Mucosa of gallbladder (tissue), 1 donor: ENCODE measurements at places on chromosomes 13 and 19.
A peak's percentile ranks its signal among the peaks of the same experiment; 100 is the strongest.

DNA sequence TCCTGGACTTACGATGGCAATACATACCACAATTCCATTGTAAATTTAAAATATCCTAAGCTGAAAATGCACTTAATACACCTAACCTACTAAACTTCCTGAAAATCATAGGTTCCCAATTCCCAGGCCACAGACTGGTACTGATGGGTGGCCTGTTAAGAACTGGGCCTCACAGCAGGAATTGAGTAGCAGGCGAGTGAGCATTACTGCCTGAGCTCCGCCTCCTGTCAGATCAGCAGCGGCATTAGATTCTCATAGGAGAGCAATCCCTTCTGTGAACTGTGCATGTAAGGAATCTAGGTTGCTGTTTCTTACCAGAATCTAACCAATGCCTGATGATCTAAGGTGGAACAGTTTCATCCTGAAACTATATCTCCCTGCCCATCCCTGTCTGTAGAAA, 1670.2 kb upstream of the PCDH20 start:
- DNase-seq, result no peak

DNA sequence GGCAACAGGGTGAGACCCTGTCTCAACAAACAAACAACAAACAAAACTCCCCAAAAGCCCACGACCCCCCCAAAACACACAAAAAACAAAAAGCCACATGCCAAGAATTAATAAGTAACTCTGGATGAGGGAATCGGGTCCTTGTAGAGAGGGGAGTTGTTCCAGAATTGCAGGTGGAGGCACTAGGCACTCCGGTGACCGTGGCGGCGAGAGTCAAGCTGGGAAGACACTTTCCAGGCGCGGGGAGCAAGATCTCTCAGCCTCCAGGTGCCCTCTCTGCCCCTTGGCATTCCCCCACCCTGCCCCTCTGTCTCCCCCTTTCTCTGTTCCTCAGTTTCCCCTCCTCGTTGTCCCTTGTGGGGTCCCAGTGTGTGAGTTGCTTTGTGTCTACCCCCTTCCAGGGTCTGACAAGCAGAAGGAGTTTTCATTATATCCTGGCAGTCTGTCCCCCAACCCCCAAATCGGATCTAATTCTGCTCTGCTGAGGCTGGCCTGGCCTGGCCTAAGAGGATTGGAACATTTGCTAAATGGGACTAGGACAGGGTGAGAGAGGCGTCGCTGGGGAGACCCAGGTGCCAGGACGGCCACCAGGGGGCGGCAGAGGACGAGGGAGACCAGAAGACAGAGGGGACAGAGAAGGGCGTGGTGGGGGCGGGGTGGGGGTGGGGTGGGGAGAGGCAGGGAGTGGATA, 8.3 kb upstream of the CRX start:
- DNase-seq, result peak; percentile 52

DNA sequence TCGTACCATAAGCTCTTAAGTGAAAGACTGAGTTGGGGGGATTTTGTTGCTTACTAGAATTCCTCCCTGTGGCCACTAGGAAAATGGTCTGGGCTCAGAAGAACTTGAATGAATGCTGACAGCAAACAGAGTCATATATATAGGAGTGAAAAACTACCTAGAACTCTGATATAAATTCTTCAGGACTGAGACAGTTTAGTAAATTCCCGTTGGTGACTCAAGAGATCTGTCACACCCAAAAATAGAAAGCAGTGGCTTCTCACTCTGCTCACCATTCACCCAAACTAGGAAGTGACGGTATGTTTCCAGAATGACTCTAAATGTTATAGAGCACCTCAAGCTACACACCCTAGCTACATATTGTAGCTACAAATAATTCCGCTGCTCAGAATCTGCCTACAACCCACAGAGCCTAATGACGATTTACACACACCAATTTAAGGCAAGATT, 116.2 kb downstream of the TBC1D4 start:
- DNase-seq, result no peak

- DNase-seq, result no peak
Observed at GRCh38 chr13:49864509-49864908, 71.6 kb downstream of the SPRYD7 start.

- no peak for DNase-seq
Observed at GRCh38 chr13:109941221-109941620, 154.8 kb upstream of the IRS2 start.

GRCh38 chr19:8526345-8527091, 12.6 kb upstream of the ZNF414 start:
- peak; percentile 90 for DNase-seq

- no peak for DNase-seq
Observed at GRCh38 chr19:32886241-32886640, 16.7 kb upstream of the SLC7A9 start.

DNA sequence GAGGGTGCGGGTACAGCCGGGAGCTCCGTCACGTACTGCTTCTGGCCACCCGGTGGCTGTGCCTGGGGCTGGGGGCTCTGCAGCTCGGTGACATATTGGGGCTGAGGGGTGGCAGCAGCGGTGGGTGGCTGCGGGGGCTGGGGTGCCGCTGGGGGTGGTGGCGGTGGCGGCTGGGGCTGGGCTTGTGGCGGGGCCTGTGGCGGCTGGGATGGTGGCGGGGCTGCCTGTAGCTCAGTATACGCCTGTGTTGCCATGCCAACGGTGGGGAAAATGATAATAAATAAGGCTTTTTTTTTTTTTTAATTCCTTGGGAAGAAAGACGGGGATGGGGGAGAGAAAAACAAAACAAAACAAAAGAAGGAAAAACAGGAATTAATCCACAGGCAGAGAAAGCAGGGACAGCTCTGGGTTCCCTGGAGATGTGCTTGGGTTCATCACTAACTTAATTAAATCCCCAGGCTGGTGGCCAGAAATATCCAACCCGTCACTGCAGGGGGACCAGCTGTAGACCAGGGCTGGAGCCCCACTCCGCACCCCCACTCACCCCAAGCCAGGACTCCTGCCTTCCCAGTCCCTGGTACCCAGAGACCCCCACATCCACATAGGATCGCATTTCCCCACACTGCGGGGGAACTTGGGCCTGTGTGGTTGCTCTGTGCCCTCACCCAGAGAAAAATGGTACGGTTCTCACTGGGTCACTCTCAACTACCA, 12.4 kb downstream of the RFX1 start:
- no peak for DNase-seq

- DNase-seq, result no peak
Observed at GRCh38 chr13:83980331-83980730, 98.1 kb upstream of the SLITRK1 start.

DNA sequence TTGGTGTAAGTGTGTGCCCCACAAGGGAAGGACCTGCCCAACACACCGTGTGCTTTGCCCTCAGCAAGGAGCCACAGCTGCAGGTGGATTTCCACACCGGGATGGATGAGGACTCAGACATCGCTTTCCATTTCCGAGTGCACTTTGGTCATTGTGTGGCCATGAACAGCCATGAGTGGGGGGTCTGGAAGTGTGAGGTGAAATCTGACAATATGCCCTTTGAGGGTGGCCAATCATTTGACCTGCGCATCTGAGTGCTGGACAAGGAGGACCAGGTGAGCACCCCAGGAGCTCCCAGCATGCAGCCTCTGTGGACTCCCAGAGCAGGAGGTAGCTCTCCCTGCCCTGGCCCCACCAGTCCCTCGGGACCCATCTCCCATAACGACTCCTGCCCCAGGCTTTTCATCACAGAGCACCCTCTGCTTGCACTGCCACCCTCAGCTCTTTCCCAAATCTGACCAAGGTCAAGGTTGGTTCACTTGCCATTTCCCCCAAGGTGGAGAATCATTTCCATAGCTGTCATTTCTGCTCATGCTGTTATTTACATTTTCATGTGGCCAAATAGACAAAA, 13.2 kb upstream of the EID2 start:
- no peak for DNase-seq

DNA sequence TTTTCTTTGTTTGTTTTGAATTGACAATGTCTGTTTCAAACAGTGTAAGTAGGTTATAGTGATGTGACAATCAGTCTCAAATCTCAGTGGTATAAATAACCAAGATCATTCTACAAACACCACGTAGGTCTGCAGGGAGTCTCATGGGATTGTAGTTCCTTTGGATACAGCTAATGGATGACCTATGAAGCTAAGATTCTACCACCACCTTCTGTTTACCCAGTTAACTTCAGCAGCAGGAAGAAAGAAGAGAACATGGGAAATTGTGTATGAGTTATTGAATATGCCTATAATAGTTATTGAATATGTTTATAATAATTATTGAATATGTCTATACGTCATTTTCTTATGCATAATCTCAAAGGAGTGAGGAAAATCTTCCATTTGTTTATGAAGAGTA, 63.9 kb upstream of the SLITRK5 start:
- DNase-seq, result no peak

GRCh38 chr19:44737238-44738071, 11.1 kb upstream of the BCL3 start:
- DNase-seq, result no peak

DNA sequence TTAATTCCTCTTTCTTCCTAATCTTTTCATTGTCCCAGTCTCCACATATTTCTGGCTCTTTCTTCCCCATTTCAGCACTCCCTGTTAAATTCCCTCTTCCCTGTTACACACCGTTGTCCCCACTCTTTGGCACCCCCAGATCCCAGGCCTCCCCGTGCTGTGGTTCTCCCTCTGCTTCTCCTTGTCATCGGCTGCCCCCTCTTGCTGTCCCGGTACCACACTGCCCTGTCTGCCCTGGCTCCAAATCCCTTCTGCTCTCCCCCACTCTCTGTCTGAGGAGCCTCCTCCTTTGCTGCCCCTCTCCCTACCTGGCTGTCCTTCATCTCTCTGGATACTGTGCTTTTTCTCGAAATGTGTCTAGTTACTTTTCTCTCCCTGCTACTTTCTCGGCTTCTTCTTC, 983 bp downstream of the ZNF415 start:
- no peak for DNase-seq

- no peak for DNase-seq
Observed at GRCh38 chr13:99046851-99047250, 69.0 kb upstream of the DOCK9 start.

GRCh38 chr13:90281709-90282108, 1065.8 kb upstream of the MIR17HG start:
- DNase-seq, result no peak

DNA sequence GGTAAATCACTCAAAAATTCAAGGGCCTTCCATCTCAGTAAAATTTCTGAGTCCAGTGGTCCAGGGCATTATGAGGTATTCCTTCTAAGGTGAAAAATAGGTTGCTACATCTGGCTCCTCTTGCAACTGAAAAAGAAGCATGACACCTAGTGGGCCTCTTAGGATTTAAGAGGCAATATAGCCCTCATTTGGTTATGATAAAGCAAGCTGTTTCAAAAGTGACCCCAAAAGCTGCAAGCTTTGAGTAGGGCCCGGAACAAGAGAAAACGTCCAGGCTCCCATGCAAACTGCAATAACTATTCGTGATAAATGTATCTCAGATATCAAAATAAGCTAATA, 1910.2 kb upstream of the PRR20A start:
- DNase-seq, result no peak

- no peak for DNase-seq
Observed at GRCh38 chr13:51432576-51432975, 20.3 kb downstream of the INTS6 start.

GRCh38 chr19:13339869-13340268, 166.4 kb downstream of the CACNA1A start:
- DNase-seq, result no peak

DNA sequence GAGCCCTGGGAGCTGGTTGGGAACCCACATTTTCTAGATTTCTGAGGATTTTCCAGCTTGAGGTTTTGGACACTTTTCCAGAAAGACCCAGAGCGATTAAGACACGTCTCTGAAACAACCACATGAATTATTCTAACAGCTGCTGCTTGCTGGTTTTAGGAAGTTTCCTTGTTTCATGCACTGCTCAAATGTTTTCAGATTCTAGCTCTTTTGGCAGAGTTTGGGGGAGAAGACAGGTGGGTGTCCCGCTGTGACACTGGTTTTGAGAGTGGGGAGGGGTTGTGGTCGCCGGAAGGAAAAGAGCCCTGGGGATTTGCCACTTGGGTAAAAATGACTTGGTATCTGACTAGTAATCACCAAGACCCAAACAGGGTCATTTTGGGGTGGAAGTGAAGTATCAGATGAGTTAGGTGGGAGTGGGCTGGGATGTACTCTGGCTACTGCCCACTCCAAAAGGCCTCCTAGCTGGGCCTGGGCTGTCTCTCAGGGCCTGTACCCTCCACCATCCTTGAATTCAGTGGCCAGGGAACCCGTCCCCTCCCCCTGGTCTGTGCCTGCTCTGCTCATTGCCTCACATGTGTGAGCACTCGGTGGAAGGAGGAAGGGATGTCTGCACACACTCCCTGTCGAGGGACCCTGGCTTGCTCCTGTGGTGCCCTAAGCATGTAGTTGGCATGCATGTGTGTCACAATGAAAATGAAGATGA, 13.2 kb downstream of the GATAD2A start:
- DNase-seq, result no peak

DNA sequence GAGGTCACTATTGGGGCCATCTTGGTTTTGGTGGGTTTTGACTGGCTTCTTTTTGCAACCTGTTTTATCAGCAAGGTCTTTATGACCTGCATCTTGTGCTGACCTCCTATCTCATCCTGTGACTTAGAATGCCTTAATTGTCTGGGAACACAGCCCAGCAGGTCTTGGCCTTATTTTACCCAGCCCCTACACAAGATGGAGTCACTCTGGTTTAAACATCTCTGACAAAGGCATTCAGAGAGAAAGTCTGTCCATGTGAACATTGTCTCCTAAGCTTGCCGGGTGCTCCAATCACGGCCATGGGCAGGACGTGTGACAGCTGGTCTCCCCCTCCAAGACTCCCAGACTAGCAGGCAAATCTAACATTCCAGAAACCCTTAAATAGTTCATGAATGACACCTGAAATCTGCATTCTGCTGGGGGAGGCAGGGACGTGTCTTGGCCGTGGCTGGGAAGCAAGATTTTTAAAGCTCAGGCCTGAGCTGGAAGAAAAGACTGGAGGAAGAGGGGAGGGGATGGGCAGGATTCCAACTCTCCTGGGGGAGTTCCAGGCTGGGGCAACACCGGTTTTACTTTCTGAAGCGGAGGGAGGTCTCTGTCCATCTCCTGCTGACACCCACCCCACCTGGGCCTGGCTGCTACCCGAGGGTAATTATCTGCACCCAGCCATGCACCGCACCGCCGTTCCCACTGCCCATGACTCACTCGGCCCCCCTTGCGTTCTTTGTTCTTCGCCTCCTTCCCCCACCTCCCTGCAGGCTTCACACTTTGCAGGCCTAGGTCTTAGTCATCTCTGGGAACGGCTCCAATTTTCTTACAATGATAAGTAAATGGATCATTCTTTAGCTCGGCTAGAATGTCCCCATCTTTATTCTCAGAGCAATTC, 11.6 kb upstream of the OR1M1 start:
- DNase-seq, result peak; percentile 91
